Amygdala (tissue), 56 donors: ENCODE measurements at places on chromosomes 7 and 10.

DNA sequence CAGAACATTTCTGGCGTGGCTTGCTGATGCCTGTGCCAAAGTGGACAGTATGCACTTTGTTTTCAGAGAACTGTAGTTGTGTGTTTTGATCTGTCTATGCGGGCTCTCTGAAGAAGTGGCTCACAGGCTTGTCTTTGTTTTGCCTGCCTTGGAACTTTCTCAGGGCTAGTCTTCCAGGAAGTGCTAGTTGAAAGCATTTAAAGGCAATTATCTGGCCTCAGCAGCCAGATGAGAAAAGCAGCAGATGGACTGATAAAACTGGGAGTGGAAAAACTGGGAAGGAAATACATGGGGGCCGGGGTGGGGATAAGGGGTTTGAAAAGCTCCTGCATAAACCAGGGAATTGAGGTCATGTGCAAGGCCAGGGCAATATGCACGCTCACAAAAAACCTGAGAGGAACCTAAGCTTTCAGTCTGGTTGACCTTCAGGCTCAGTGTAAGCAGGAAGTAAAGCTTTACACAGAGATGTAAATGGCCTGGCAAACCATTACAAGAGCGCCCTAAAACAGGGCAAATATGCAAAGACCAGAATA lies 94.5 kb downstream of the ZNF33B start:
- no peak for DNase-seq

DNA sequence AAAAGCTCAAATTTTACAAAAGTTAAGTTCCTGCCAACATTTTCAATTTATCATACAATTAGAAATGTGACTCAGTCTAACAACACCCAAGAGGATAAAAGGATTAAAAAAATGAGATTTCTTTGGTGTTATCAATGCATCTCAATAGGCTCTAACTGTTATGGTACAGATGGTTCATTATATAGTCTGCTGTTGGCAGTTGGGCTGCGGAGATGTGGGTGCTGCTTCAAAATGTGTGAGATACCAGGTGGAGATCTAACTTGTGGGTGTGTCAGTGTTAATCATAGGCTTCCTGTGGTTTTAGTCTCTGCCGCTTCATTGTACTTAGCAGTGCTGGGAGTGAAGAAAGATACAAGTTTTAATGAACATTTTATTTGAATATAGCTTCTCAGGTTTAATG lies 231.2 kb downstream of the EXOC4 start:
- no peak for DNase-seq

DNA sequence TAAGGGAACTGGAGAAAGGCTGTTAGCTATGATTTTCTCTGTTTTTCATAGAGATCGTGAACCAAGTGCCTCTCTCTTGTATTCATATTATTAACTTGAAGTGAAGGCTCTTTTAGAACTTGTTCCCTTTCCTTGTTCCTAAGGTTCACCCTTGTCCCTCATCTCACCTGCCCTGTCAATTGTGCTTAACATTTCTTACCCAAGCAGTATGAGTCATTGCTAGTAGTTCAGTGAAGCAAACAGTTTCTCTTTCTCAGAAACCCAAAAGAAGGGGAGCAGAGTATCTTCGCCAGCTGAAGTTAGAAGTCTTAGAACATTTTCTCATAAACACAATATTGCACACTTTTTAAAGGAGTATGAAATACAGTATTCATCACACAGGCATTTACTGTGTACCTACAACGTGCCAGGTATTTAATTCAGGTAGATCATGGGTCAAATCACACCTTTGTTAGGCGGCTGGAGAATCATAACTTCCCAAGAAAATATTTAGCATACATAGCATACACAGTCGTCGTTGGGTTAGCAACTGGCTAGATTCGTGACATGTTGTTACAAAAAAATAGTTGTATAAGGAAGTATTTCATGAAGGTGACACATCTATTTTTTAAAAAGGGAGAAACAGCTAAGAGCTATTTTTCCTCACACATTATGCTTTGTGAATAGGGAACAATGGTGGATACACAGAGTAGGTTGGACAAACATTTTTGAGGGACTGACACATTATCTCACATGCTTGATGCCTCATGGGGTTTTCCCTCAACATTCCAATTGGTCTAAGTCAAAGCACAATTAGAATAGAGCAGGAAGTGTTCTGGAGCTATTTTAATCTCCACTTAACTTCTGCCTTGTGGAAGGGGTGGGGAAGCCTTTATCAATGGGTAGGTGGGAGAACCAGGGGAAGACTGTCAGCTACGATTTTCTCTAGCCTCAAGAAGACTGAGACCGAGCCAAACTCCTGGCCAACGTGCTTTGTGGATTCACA lies 13.2 kb downstream of the HDAC9 start:
- no peak for DNase-seq

GRCh38 chr10:29737074-29737593 lies 102.4 kb upstream of the SVIL start:
- no peak for DNase-seq

GRCh38 chr7:116548506-116548905 lies 23.7 kb downstream of the CAV1 start:
- DNase-seq = no peak

GRCh38 chr10:116007256-116007891 lies 265.6 kb downstream of the GFRA1 start:
- no peak for DNase-seq

- DNase-seq = no peak
Observed at GRCh38 chr7:27546610-27547009, 116.1 kb downstream of the HIBADH start.

- DNase-seq = no peak
Observed at GRCh38 chr7:100432053-100432452, 2.4 kb downstream of the MEPCE start.

DNA sequence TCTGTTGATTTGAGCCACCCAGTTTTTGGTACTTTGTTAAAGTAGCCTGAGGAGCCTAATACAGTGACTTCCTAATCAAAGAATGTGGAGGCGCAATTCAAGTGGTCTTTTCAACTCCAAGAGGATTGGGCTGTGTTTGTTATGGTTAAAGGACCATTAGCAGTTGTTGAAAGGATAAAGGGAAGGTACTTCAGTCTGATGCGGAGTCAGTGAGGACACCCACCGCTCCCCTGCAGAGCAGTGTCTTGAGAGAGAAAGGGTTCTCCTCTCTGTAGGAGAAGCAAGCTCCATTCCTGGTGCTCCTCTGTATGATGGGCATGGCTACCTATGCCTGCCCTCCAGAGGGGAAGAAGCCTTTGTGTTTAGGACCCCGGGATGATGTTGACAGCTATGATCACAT lies 590.6 kb upstream of the C7orf33 start:
- no peak for DNase-seq

- no peak for DNase-seq
Observed at GRCh38 chr7:133910761-133911160, 216.4 kb upstream of the LRGUK start.

DNA sequence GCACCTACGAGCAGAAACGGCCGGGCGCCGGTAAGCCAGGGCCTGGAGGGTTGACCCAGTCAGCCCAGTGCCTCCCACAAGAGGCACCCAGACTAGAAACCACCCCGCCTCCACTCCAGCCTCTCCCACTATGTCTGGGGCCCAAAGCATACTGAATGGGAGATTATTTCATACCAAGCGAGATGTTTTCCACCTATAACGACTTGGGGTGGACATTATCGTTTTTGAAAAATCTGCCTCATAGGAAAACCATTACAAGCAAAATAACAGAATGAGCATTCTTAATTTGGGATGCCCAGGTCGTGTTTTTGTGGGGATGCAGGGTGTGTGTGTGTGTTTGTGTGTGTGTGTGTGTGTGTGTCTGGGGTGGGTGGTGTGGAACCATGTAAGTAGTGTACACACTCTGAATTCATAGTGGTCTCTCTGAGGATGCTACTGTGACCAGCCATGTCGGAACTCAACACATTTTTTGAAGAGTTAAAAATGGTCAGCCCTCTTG lies 1.6 kb downstream of the HOXA6 start:
- no peak for DNase-seq

DNA sequence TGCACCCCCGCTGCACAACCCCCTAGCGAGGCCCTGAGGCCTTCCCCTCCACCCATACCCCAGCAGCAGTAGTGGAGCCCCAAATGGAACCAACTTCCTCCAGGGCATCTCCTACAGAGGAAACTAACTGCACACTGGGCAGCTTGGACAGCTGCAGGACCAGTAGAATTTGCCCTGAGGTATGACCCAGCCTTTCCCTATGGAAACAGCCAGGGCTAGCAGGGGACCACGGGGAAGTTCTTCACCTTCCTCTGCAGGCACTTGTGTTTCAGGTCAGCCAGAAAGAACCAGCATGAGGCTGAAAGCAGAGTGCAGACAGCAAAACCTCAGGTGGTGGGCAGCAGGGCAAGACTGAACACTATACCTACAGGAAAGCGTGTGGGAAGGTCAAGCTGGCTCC lies 5.7 kb upstream of the EEPD1 start:
- DNase-seq = no peak

GRCh38 chr7:27955596-27955995 lies 215.6 kb downstream of the TAX1BP1 start:
- DNase-seq = no peak

DNA sequence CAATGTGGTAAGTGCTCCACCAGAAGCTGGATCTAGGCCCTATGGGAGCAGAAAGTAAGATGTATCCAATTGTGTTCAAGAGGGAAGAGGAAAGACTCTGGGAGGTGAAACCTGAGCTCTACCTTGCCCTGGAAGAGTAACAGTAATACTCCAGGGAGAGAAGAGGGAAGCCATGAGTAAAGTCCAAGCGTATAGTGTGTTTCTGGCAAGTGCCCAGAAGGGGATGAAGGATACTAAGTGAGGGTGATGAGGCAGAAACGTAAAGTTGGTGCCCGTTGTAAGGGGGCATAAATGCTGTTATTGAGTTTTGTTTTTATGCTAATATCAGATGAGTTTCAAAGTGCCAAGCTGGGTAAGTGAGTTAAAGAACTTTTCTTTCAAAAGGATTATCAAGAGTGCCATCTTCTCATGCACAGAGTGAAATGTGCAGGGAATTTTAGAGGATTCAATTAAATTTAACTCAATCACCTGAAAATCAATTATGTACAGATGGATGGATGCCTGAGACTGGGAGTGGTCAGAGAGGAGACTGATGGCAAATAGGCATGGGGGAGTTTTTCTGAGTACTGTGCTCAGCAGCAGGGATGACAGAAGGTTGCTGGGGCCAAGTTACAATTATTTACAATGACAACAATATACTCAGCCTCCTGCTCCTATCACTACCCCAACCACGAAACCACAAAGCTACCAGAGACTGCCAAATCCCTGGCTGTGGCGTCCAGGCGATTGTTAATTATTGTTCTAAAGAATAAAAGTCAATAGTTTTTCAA lies 123.3 kb upstream of the LAMB4 start:
- DNase-seq = no peak

GRCh38 chr7:90384433-90384832 lies 18.8 kb upstream of the CLDN12 start:
- no peak for DNase-seq

DNA sequence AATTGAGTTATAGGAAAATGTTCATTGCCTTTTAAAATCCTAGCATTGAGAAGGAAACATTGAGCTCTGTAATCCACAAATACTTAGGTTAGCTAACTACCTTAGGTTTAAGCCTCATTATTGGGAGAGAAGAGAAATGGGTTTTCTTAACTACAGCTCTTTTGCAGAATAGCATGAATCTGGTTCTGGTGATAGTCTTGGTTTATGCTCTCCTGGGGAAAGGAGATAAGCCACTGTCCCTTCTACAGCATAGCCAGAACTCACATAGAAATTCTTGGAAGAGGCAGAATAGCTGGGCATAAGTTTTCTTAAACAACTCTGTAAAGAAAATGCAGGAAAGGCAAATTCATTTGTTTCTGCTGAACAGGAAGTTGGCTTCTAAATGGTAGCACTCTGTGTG lies 378.6 kb upstream of the CHRM2 start:
- no peak for DNase-seq

DNA sequence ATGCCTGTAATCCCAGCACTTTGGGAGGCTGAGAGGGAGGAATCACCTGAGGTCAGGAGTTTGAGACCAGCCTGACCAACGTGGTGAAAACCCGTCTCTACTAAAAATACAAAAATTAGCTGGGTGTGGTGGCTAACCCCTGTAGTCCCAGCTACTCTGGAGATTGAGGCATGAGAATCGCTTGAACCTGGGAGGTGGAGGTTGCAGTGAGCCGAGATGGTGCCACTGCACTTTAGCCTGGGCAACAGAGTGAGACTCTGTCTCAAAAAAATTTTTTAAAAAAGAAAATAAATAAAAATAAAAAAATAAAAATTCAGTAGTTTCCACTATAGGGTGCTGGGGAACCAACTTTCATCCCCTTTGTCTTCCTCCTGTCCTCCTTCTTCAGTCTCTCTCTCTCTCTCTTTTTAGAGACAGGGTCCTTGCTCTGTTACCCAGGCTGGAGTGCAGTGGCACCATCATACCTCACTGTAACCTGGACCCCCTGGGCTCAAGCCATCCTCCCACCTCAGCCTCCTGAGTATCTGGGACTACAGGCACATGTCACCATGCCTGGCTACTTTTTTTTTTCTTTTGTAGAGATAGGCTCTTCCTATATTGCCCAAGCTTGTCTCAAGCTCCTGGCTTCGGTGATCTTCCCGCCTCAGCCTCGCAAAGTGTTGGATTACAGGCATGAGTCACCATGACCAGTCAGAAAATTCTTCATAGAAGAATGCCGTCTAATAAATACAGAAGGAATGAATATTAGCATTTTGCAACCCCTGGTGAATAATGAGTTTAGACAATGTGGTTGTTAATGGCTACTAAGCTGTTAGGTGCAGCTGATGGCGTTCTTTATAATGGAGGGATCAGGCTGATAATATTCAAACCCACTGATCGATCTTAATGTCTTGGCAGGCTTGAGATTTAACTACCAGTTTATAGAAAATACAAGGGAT lies 20.6 kb downstream of the RBM20 start:
- DNase-seq = no peak

GRCh38 chr10:76160446-76161300 lies 729.2 kb downstream of the LRMDA start:
- DNase-seq = no peak

DNA sequence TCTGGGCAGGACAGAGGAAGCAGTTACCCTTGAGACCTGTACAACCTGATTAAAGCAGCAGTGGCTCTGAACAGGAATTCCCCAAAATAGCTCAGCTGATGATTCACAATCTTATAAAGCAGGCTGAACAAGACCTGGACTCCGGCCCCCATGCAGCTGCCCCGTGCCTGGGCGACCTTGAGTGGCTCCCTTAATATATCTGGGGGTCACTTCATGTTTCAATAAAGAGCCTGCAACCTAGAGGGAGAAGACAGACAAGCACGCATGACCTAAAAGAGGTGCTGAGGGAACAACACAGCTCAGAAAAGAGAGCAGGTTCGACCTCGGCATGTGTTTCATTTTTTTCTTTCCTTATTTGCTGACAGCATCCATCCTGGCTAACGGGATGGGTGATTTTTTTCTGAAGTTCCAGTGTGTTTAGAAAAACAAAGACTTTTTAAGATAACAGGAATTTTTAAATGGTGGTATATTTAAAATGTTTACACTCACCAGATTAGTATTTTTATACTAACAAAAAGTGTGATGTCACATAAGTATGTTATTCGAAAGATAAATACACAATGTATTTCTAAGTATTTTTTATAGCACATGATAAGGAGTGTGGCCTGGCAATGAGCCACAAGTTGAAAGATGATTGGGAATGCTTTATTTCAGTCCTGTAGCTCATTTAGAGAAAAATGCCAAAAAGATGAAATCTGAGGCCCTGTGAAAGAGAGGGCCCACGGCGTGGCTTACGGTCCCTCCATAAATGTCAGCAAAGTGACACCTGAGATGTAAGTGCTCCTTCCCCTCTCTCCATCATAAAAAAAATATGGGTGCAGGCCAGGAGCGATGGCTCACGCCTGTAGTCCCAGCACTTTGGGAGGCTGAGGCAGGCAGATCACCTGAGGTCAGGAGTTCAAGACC lies 161.3 kb downstream of the SLIT1 start:
- no peak for DNase-seq

GRCh38 chr10:63677001-63677400 lies 155.8 kb downstream of the REEP3 start:
- DNase-seq = no peak
